ENCODE measurements at places on chromosomes 16 and 17.

DNA sequence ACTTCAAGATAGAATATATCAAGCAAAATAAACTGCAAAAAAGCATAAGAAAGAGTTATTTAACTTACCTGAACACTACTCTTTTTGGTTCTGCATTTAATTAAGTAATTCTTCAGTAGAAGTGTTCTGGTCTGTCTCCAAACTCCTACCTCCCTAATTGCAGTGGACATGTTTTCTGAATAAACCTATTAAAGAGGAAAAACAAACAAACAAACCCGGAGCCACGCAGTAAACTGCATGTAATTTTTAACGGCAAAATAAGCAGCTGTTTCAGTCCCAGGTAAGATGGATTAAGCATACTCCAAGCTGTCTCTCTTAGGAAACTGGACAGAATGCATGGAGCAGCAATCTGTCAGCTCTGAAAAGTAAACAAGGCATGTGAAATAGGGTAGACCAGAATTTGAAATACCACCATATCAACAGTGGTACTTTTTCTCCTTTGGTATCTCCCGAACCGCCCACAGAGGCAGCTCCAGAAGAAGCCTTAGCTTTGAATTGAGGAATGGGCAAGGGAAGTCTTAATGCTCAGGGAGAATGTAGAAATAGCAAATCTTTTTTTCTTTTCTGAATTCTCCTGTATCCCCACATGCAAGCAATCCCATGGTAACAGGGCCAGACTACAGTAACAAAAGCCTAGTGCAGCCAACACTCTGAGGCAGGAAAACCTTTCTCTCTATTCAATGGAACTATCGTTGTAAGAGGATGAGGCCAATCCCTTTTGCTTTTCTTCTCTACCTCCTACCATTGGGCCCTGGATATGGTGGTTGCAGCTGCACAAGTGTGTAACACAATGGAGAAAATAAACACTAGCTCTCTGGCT is 12.5 kb downstream of the ABCA5 start:
- DNase-seq = no peak

GRCh38 chr17:45742251-45742650 is 41.9 kb upstream of the CRHR1 start:
- DNase-seq = no peak

DNA sequence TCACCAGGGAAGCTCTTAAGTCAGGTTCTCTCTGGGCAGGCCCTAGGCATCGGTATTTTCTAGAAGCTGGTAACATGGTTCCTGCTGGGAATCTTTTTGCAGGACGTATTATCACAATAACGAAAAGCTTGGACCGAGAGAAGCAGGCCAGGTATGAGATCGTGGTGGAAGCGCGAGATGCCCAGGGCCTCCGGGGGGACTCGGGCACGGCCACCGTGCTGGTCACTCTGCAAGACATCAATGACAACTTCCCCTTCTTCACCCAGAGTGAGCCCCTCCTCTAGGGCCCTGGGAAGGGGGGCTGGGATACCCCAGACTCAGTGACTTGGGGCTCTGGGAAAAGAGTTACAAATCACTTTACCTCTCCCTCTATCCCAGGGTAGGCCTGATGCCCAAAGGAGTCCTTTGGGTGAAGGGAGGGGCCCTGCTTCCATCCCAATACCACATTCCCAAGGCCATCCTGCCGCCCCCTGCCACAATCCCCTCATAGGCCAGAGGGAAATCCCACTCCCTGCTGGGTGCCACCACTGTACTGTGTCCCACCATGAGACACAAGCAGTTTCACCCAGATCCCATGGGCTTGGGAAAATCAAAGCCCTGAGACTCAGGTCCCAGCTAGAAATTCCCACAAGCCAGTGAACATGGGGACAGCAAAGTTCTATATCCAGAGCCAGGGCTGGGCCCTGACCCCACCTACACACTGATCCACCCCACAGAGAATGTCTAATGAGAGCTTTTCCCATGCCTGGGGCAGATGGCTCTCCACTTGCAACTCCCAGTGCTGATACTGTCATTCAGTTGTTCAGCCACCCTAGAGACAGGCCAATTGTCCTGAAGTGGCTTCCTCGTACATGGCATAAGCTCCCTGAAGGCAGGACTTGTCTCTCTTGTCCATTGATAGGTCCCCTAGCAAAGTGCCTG is 23.0 kb downstream of the CDH5 start:
- DNase-seq = no peak

DNA sequence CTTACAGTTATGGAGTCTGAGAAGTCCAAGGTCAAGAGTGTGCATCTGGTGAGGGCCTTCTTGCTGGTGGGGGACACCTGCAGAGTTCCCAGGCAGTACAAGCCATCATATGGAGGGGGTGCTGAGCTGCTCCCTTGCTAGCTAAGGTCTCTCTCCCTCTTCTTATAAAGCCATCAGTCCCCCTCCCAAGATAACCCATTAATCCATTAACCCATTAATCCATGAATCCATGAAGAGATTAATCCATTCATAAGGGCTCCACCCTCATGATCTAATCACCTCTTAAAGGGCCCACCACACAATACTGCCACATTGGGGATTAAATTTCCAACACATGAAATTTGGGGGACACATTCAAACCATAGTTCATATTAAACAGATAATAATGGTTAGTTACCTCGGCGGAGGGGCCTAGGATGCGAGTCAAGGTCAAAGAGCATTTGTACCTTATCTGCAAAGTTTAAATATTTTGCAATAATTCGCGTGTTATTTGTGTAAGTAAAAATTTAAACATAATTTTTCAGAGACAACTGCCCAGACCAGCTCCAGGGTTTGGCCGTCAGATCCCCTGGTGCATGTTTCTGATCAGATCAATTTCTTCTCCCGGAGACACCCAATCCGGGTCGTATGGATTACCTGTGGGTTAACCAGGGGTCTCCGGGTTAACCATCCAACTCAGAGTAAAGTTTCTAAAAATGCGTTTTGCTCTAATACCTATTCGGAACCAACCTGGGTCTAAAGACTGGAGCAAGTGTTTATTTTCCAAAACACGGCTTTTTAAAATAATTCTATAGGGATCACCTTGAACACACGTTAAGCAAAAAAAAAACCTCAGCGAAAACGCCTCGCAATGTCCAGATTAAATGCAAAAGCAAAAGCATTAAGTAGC is 740 bp upstream of the POLR3E start:
- DNase-seq = no peak

DNA sequence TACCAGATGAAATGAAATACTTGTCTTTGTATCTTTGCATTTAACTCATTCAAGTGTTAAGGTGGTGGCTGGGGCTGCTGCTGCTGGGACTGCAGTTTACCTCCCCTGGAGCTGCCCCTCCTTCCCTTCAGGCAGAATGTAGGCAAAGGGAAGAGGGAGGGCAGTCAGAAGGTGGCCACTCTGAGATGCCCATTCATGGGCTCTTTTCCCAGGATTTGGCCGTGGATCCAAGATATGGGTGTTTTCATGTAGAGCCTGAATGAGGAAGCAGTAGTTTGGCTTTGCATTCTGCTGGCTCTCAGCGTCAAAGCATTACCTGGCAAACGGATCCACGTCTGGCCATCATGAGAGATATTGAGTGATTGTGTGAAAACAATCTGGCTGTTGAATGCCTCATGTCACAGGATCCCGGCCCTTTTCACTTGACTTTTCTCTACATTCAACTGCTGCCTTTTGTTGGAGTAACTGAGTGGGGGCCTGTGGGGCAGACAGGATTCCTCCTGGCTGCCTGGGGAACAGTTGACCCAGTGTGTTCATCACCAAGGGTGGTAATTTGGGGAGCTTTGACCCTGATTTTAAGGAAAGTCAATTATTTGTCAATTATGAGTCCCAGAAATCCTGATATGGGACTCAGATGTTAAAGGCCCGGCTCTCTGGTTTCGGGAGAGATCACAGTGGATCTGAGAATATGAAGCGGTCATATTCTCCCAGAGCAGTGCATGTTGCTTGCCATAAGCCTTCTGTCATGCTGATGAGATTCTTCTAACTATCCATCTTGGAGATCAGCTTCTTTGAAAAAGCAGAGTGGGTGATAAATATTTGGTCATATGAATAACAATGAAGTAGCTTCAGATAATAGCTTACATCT is 236.8 kb downstream of the IRX3 start:
- DNase-seq = no peak

GRCh38 chr16:85913688-85914422 is 14.9 kb downstream of the IRF8 start:
- DNase-seq = no peak

DNA sequence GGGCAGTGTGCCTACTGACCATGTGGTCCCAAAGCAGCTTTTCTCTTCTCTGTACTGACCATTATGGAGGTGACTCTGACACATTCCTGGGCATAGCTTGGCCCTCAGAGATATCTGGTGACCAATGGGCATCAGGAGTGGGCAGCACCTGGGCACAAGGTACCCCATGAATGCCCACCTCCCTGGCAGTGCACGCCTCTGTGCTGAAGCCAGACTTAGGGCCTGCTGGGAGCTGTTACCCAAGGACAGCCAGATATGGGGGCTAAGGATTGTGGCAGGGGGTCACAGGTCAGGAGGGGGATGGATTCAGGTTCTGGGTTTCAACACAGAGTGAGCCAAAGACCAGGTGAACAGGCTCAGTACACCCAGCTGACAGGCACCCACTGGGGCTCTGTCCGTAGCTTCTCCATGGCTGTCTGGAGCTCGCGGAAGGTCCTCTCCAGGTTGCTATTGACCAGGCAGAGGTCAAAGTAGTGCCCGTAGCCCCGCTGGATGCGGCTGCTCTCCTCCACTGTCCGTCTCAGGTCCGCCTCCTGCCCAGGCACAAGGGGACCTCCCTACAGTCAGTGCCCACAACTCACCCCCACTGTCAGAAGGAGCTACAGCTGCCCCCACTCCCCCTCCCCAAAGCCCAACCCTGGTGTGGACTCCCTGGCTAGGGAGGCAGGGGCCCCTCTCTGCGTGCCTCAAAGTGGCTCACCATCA is 29.7 kb downstream of the MPP2 start:
- no peak for DNase-seq

DNA sequence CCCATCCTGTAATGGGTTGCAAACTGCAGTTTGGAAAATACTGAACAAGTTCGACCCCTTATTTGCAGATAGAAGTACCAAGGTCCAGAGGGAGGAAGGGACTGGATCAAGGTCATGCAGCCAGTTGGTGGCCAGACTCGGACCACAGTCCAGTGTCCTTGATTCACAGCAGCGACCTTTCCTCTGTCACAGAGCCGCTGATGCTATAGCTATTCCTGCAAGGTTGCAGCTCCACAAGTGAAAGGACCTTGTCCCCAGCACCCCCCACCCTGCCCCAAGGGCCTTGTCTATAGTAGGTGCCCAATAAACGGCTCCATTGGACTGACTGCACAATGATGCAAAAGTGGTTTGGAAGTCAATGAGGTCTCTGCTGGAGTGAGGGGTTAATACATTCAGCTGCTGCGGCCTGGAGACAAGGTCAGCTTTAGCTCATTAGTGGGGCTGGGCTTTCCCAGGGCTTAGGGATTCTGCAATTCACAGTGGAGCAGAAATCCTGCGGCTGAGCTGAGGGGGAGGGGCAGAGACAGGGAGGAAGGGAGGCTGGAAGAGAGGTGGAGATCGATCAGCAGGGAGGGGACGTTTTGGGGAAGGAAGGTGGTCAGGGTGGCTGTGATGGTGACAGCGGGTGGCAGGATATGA is 13.4 kb upstream of the CRHR1 start:
- no peak for DNase-seq

GRCh38 chr17:42210046-42210445 is 15.8 kb upstream of the GHDC start:
- no peak for DNase-seq

DNA sequence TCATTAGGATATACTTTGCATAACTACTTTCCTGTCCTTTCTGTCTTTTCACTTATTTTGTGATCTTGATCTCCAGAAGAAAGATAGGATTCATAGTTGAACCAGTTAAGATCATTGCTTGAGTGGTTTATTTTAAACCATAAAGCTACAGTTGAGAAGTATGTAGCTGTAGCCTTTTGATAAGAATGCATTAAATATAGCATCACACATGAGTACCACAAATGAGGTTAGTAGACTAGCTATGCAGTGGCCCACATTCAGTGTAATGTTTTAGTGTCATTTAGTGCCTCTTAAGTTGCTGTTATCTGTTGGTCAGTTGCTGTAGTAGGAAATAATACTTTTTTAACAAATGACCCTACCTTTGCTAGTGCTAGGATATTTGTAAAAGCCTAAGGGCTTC is 1.3 kb downstream of the NLK start:
- DNase-seq = no peak

DNA sequence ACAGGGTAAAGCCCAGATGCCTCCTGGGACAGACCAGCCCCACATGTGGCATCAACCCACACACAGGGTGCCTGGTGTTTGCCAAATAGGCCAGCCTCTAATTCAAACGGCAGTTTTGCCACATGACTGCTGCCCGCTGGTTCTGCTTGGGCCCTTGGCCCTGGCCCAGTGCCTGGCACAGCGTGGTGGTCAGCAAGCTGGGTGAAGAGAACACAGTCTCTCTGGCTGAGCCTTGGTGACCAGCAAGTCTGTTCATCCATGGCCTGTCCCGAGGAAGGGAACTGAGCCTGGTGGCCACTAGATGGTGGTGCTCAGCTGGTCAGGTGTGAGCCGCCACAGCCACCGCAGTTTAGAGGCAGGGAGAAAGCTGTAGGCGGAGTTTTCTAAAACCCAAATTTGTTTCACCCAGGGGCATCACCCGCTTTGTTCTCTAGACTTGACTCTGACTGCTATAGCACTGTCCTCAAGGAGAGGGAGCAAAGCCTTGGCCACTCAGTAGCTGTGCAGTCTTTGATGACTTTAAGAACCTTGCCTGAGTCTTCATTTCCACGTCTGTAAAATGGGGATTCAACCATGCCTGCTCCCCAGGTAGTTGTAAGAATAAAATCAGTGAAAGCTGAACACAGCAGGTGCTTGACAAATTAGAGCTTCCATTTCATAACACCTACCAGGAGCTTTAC is 4.7 kb upstream of the GFAP start:
- DNase-seq = peak; percentile 11

- no peak for DNase-seq
These were observed 165.7 kb downstream of the CMIP start for GRCh38 chr16:81610144-81610842.

- DNase-seq = no peak
These were observed 3.1 kb upstream of the MED11 start for GRCh38 chr17:4728124-4728523.

DNA sequence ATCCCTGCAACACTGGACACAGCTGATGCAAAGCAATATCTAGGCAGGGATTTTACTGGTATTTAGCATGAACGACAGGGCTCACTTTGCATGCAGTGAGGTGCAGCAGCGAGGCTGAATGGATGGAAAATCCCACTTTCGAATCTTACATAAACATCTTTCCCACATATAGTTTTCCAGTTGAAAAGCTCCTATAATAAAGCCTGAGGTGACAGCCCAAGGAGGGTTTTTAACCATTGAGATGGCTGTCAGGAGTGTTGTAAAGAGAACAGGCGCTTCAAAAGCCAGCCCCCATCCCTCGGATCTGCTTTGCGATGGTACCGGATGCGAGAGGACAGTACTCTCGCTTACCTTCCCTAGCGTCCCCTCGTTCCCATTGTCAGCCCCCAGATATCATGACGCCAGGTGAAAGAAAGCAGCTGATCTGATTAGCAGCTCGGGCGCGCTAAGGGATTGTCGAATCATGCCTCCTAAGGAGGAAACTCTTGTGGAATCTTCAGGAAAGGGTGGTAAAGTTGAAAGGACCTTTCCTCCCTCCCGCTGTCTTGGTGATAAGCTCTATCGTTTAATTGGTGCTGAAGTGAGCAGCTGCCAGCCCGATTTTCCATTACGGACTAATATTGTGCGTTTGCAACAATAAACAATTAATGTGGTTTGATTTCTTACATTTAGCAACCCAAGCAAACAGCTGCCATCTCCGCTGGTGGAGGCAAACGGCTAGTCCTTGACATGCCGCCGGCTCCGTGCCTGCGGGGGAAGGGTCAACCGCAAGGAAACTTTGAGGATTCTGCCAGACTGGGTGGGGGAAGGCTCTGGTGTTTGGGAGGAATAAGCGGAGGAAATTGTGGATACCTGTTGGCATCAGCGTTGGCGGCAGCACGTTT is 1.8 kb downstream of the CDH8 start:
- no peak for DNase-seq

Measured in activated CD8-positive, alpha-beta memory T cell treated with anti-CD3 and anti-CD28 coated beads for 4 hours (primary cell).